ENCODE measurements at places on chromosomes 3 and 15.

- peak; percentile 77 for DNase-seq
Observed at GRCh38 chr3:183275418-183275817, 22.4 kb downstream of the B3GNT5 start.

DNA sequence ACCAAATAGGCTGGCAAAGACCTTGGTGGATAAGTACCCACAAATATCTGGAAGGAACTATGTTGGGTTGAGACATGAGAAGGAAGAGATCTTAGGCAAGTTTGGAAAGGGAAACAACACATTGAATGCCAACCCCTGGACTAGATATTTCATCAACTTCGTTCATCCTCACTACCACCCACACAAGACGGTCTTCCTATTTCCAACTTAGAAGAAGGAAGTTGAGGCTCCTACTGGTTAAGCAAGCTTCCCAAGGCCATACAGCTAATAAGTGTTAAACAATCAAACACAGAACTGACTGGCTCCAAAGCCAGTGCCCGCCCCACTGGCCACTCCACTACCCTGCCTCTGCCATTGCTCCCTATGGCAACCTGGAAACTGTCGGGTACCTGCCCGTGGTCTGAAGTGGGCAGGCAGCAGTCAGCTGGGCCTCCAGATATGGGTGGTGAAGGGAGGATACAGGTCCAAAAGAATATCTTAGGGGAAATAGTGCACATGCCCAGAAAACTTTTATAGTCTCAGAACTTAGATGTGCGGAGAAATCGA lies 94.9 kb downstream of the LIPC start:
- no peak for DNase-seq

GRCh38 chr3:191292243-191293015 lies 36.8 kb upstream of the CCDC50 start:
- no peak for DNase-seq

DNA sequence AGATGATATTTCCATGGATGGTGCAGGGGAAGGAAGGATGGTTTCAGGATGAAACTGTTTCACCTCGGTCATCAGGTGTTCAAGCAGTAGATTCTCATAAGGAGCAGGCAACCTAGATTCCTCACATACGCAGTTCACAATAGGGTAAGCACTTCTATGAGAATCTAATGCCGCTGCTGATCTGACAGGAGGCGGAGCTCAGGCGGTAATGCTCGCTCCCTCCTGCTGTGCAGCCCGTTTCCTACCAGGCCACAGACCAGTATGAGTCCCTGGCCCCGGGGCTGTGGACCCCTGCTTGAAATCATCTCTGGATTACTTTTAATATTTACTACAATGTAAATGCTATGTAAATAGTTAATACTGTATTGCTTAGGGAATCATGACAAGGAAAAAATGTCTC lies 241.8 kb downstream of the ROBO2 start:
- no peak for DNase-seq

DNA sequence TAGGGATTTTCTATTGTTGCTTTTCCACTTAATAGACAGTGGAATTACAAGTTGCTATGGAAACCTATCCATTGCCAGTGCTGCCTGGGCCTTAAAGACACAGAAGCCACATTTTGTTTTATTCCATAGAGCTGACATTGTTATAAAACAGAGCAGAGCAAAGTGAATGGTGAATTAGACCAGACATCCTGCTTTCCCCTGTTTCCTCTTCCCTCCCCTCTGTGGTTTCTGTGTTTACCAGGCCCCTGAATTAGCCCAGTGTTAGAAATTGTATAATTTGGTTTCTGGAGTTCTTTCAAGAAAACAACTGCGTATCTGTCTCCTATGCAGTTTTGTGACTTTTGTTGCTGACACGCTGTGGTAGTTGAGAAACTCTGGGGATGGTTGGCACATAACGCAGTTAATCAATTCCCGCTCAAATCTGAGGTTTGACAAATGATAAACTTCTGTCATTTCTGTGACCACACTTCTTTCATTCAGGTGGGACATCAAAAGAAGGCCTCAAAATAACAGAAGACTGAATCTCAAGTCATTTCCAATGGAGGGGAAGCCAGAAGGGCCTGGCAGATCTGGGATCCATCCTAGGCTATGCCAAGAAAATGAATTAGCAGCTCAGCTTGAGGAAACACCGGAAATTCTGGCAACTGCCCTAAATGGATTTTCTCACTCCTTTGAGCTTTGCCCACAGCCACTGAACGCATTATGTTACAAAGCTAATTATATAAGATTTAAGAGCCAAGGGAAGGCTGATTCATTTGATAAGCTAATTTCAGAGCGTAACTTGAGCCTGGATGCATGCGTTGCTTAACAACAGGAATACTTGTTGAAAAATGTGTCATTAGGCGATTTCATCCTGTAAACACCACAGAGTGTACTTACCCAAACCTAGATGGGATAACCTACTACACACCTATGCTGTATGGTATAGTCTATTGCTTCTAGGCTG lies 46.9 kb downstream of the NR1D2 start:
- peak; percentile 86 for DNase-seq

GRCh38 chr3:71478568-71478967 lies 105.0 kb downstream of the FOXP1 start:
- no peak for DNase-seq
